Stimulated activated CD8-positive, alpha-beta memory T cell treated with anti-CD3 and anti-CD28 coated beads, Interleukin-15, amount 100 ng/mL, for 24 hours (primary cell): ENCODE measurements at places on chromosomes 2 and 18.

DNA sequence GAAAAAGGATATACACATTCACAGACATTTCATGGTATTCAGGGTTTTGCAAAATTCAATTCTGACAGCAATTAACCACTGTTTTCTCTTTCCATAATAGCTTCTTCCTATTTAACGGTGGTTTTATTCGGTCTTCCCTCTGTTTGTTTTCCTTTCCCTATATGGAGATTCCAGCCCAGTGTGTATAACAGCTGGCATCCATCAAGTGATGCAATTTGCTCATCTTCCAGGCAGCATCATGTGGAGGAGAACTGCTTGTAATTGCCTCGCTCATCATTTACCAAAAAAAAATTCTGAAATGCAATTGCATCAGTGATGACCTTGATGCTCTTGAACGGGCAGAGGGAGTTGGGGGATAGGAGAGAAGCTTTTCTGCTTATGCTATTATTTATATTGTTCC lies 165.9 kb upstream of the PGAP1 start:
- no peak for DNase-seq

GRCh38 chr2:43276266-43276941 lies 50.0 kb upstream of the ZFP36L2 start:
- DNase-seq, result no peak

DNA sequence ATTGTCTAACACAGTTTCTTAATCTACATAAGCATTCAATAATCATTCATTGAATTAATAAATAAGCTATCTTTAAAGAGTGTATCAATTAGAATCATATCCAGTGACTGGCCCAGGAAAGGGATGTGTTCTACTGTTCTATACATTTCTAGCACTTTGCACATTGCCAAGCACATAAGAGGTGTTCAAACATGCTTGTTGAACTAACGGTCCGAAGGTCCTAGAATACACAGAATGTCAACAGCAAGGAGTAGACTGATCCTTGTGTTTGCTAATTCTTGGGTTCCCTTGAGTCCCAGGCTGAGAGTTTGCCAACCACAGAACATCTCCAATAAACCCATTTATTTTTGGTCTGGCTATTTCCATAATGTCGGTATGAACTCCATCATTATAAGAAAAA lies 331.7 kb upstream of the DCC start:
- DNase-seq, result no peak

DNA sequence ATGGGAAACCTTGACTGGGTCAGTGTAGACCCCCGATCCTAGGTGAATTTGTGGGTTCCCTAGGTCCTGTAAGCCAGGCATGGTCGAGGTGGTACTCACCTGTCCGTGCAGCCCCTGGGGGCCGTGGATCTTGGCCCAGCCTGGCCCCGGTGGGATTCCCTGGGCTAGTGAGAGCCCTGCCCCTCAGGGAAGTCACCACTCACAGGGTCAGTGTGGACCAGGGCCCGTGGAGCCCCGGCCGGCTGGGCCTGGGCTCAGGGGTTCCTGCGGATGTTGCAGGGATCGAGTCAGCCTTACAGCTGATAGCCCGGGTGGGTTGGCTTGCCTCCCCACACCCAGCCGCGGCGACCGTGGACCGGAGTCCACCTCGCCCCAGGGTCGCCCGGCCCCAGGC lies 528 bp downstream of the ATG9A start:
- no peak for DNase-seq

DNA sequence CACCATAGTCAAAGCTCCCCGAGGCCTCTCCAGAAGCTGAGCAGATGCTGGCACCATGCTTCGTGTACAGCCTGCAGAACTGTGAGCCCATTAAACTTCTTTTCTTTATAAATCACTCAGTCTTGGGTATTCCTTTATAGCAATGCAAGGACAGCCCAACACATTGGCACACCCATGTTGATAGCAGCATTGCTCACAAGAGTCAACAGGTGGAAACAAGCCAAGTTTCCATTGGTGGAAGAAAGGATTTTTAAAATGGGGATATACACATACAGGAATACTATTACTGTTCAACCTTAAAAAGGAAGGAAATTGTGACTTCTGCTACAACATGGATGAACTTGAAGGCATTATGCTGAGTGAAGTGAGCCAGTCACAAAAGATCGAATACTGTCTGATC lies 186.8 kb upstream of the RAB12 start:
- DNase-seq, result no peak

GRCh38 chr2:3571284-3571683 lies 3.8 kb upstream of the RPS7 start:
- DNase-seq, result no peak

DNA sequence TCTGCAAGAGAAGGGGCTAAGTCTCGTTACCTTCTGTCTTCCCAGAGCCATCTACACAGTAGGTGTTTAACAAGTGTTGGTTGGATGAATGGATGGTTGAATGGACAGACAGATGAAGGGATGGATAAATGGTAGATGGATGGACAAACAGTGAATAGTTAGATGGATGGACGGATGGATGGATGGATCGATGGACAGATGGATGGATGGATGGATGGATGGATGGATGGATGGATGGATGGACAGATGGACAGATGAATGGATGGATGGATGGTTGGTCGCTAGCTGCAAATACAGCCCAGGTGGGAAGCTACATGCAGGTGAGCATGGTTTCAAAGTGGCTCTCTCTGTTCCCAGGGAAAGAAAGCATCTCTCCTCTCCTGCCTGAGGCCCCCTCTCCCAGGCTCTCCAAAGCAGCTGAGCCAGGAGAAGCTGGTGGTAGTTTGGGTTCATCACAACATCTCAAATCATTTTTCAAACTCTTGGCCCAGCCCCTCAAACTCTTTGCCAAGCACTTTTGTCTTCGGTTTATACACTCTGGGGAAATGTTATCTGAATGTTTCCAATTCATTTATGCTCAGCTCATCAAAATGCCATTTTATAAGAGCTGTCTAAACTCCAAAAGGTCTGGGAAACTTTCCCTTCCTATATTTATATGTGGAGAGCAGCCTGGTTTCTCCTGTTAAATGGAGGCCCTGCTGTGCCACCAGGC lies 192.7 kb downstream of the ANAPC1 start:
- no peak for DNase-seq

DNA sequence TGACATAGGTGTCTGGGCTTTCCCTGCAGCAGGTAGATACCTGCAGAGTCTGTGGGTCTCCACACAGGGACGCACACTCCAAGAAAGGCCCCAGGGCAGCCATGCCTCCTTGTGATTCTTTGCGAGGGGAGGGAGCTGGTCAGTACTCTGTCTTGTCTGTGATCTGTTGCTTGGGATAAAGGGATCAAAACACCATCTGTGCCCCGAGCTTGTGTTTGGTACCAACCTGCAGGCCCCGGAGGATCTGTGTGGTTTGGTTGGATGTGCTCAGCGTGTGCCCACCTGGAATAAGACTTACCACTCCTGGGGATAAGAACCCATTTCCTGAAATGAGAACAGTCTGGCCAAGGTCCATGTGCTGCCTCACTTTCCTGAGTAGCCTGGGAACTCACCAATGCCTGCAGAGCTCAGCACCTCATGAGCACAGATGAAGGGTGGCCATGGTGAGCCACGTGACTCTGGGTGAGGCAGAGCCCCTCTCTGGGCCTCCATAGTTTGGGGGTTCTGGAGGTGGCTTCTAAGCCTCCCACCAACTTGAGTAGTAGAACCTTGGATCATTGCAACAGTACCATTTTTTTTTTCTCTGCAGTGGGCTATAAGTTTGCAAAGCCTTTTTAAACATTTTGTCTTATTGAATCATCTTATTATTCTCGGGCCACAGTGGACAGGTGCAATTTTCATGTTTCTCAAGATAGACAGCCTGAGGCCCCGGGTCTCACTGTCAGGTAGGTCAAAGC lies 134.8 kb downstream of the DDX1 start:
- no peak for DNase-seq

GRCh38 chr18:34033968-34034367 lies 190.7 kb downstream of the NOL4 start:
- DNase-seq, result no peak

GRCh38 chr2:97699765-97700444 lies 13.5 kb upstream of the ZAP70 start:
- no peak for DNase-seq

DNA sequence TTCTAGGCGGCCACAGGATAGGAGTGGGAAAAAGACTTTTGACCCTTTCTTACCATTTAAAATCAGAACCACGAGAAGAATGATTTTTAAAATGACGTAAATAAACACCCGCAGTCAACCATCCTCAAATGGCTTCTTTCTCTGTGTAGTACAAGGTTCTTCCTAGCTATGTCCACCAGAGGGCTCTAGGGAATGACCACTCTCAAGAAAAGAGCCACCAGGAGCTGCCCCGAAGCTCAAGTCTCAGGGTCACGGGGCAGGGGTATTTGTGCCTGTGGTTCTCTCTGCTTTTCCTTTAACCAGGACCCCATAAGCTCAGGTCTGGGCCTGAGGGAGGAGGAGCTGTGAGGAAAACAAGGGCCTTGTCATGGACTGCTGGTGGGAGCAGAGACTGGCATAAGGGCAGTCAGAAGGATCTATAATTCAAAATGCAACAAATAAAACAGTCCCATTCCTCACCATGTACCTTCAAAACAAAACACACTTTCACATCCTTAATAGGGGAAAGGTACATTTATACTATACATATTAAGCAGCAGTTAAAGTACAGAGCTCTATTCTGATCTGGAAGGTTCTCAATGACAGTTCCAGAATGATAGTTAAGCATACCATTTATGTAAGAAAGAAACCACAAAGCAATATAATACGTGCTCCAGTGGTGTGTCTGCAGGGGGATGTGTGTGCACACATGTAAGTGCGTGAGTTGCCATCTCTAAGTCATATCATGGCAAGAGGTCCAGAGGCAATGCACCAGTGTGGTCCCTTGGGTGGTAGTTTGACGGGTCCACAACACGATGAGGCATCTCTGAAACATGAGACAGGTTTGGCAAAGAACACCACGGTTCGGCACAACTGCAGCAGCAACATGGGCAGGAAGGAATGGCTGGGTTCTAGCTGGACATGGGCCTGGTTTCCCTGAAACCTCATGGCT lies 18.6 kb downstream of the LYPD1 start:
- DNase-seq, result no peak

- no peak for DNase-seq
Observed at GRCh38 chr18:50177294-50177992, 17.5 kb downstream of the MYO5B start.

DNA sequence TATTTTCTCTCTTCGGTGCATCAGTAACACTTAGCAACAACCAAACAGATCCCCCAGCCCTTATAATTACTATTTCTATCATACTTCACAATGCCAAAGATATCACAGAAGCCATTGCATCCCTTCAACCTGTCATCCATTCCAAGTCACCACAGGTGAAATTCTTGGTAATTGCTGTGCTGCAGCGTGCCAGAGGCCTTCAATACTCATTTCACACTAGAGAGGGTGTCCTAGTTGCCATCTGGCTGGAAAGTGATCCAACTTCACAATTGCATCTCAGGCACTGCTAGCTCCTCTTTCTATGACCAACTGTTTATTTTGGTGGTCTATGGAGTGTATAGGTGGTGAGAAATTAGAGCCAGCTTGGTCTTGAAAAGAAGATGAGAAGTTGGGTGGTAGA lies 131.2 kb downstream of the NUP35 start:
- DNase-seq, result no peak

DNA sequence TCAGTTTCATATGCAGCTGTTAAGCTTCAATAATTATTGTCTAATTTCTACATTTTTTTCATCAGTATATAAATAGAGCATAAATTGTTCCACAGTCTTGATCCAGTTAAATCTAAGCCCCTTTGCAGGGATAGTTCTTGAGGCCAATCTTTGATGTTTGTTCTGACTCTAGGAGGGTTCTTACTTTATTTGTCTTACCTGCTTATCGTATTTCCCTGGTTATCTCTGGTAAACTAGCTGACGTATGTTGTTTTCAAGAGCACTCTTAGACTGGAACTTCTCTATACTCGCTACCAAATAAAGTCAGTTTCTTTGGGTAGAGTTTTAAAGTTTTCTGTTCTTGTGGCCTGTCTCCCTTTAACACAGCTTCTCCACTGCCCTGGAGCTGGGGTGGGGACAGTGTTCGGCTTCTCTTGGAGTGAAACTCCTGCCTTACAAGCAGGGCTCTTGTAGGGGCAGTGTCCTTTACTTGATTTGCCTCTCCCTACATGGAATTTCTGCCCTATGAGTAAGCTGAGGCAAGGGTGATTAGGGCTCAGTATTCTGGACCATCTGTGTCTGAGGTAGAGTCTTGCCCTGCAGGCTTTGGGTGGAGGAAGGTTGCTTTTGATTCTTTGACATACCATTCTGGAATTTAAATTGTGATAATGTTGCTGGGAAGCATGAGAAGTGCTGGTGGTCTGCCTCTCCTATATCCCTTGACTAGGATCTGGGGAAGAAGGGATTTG lies 90.3 kb downstream of the PTPN4 start:
- DNase-seq, result no peak

DNA sequence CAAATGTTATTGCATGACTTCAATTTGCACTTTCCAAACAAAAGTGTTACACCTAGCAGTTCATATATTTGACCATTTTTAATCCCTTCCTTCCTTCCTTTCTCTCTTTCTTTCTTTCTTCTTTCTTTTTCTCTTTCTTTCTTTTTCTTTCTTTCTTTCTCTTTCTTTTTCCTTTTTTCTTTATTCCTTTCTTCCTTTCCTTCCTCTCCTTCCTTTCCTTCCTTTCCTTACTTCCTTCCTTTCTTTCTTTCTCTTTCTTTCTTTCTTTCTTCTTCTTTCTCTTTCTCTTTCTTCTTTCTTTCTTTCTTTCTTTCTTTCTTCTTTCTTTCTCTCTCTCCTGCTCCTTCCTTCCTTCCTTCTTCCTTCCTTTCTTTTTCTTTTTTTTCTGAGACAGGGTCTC lies 146.7 kb upstream of the ALKAL2 start:
- no peak for DNase-seq

DNA sequence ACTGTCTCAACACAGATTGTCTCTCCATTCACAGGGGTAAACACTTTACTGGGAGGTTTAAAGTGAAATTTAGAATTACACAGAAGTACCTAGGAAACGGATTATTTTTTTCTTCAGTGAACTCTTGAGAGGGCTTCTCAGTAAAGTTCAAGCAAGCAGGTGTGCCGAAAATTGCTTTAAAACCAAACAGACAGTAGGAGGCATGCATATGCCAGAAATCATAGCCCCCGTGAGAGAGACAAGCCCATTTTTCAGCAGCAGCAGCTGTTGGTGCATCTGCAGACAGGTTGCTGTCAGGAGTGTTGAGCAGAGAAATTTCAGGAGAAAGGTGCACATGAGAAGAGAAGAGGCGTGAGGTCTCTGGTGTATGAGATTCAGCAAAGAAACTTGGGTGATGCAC lies 2115.5 kb upstream of the CELF4 start:
- DNase-seq, result no peak

- DNase-seq, result no peak
Observed at GRCh38 chr2:227774011-227774624, 28.4 kb downstream of the SCYGR8 start.

DNA sequence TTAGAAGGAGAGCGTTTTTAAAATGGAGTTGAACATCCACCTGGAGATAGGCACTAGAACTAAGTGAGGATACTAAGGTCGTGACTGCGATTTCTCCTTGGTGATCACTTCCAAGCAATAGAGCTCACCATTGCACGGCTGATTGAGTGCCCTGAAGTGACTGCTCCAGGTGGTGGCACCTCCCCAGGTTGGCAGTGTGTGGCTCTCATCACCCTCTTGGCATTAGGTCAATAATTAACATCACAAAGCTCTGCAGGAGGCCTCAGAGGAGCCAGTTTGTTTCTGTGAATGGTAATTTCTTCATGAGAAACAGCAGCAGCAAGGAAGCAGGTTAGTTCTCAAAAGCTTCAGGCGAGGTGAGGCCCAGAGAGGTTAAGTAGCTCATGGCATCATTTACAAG lies 259.6 kb downstream of the CLIP4 start:
- no peak for DNase-seq

- no peak for DNase-seq
Observed at GRCh38 chr2:176325732-176326131, 56.5 kb downstream of the MTX2 start.

- DNase-seq, result no peak
Observed at GRCh38 chr2:117956036-117956796, 57.7 kb downstream of the CCDC93 start.

- no peak for DNase-seq
Observed at GRCh38 chr18:44586782-44587524, 93.7 kb upstream of the SETBP1 start.
